ENCODE measurements at places on chromosomes 1 and 21.

DNA sequence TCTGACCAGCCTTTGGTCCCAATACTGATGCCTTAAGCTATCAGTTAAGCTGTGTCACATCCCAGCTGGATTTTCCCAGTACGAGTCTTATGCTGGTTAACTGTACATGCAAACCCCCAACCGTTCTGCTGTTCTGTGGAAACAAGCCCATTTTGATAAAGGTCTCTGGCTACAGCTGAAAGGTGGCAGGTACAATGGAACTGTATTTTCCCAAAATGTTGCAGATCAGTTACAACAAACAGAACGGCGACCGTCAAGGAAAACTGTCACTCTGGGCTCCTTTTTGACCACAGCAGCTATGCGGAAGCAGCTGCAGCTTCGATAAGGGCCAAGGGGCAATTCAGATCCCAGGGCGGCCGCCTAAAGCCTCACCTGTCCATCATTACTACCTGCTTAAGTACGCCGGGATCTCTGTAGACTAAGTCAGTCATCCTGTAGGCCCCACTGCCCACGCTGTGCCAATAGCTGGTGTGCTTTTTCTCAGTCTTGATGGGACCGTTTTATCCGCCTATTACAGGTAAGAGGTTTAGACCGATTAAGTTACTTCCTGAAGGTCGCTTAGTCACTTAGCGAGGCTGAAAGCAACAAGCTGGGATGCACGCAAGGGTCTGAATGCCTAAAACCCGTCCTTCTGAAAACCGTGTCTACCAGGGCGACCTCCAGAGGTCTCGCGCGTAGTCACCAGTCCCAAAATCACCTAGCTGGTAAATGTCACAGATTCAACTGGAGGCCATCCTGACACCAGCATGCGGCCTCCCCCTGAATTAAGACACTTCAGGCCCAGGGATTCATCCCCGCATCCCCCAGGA lies 11.1 kb upstream of the RAB42 start:
- peak; percentile 59 for DNase-seq

DNA sequence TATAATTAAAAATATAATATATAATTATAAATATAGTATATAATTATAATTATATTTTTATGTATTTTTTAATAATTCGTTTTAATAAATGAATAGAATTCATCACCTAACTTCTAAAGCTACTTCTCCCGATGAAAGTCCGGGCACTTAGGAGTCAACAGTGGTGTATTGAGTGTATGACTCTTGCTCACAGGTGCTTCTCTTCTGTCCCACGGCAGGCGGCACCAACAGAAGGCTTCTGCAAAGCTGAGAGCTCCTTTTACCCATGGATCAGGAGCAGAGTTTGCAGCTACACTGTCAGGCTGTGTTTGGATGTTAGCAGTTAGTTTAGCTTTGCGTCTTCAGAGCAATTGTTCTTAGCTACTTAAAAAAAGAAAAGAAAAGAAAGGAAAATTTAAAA lies 122.4 kb downstream of the LIPI start:
- DNase-seq = no peak

- peak; percentile 70 for DNase-seq
These were observed 343.4 kb downstream of the MATN1 start for GRCh38 chr1:30379684-30380624.

GRCh38 chr1:110524311-110525248 lies 5.6 kb upstream of the KCNA10 start:
- peak; percentile 38 for DNase-seq

GRCh38 chr1:2050793-2051682 lies 827 bp downstream of the PRKCZ start:
- no peak for DNase-seq

DNA sequence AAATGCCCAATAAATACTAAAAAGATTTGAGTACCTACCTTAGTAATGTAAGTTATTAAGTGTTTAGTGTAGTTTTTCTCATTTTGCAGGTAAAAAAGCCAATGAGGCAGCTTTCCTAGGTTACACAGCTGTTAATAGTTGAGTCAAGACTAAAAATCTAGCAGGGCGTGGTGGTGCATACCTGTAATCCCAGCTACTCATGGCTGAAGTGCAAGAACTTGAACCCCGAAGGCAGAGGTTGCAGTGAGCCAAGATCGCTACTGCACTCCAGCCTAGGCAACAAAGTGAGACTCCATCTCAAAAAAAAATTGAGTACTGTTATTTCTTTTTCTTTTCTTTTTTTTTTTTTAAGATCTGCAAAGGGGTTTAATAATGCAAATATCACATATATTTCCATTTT lies 7.7 kb downstream of the YBX1 start:
- DNase-seq = no peak

GRCh38 chr1:233240829-233241682 lies 54.5 kb downstream of the PCNX2 start:
- peak; percentile 18 for DNase-seq

GRCh38 chr1:16989676-16990391 lies 9.4 kb upstream of the MFAP2 start:
- DNase-seq = no peak

GRCh38 chr1:76302711-76303339 lies 228.3 kb downstream of the ST6GALNAC3 start:
- DNase-seq = no peak

GRCh38 chr1:119964673-119965363 lies 68.5 kb upstream of the ADAM30 start:
- DNase-seq = no peak

DNA sequence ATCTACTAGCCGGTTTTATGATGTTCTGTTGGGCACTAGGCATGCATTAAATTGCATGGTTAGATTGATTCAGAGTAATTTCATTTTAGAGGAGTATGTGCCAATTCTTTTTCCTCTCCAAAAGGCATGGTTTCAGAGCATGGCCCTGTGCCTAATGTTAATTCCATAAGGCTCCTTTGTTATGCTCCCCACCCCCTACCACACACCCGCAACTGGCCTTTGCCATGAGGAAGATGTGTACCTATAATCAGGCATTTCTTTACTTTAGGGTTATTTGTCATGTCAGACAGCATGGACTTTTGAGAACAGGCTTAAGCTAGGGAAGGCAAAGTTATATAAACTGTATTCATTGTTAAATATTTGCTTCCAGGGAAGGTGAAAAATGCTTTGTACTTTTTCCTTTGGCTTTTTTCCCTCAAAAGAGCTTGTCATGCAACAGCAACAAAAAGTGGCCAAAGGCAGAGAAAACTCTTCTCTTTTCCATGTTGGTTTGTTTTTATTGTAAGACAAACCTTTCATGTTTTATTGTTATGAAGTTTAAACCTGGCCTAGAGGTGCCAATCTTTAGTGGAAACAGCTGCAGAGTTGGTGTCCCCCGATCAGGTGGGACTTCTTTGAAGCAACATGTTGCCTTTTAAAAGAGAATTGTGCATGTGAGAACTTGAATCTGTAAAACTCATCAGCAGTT lies 24.3 kb upstream of the NBL1 start:
- no peak for DNase-seq

DNA sequence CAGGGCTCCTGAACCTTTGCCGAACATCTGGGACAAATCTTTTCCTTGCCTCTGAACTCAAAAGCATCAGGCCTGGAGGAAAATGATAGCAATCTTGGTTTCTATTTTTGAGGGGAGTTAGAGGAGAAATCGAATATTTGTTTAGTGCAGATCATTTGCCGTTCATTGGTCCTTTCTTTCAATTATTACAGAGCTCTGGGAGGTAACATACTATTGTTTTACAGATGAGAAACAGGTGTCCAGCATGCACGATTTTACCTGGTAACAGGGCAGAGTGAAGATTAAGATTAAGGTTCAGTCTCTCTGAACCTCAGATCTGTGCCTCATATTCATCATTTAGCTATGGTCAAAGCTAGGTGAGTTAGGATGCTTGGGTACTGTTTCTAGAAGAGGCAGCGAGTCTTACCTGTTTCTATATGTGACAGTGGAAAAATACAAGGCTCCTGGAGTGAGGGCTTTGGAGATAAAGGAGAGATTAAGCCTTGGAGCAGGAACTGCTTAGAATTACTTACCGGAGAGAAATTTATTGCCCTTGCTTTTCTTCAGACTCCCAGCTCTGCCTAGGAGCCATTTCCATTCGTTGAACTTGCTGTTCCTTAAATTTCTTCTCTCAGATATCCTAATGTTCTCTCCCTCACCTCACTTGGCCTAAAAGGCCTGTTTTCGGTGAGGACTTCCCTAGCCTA lies 1.4 kb downstream of the PRCC start:
- DNase-seq = no peak

DNA sequence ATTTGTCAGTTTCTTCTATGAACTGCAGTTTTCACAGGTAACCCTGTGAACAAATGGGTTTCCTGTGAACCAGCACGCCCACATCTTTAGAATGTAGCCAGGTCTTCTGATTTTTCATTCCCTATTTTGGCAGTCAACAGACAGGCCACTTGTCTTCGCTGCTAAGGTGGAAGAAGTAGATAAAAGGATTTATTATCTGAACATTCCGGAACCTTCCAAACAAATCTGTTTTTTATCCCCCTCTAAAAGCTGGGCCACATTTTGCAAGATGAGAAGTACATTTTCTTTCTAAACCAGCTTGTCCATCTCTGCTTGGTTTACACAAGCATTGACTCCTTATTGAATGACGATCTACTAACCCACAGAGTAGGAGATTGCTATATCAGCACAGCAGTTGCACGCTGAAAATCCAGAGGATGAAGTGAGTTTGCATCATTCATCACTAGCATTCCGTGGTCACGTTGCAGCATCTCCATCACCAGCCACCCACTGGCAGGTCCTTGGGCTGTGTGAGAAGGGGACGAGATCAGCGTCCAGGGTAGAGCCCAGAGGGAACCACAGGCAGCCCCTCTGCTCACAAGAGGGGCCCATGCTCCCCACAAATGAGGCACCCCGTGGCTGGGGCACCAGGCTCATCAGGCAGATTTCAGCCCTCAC lies 83.5 kb downstream of the TOMM20 start:
- DNase-seq = no peak

DNA sequence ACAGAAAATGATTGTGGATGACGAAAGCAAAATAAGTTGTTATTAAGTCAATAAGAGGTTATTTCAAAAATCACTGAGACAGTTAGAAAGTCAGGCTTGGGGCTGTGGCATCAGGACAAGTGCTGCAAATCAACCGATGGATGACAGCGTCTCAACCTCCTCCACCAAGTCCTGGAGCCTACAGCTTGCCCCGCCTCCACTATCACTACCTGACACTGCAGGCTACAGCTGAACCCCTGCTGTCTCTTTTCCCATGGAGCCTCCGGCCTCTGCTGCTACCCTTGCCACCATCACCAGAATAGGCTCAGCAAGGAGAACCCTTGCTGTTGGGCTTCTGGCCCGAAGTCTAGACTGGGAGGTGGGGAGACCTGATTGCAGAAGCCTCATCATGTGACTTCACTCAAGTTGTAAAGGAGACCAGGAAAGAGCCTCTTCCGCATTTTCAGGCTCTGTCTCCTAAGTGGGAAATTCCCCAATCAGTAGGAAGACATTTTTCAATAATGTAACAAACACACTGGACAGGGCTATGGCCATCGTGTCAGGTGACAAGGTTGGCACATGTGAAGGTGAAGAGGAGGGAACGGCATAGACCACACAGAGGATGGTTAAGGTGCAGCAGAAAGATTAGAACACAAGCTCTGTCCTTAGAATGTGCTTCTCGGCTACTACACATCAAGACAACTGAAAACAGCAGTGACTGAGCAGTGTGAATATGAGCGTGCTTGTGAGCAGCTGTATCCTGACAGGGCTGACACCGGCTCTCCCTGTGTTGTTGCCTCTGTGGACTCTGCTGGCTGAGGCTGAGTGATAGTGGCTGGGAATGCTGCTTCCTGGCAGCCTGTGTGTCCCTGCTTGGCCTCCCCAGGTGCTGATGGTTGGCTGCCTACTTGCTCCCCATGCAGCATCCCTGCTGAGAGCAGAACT lies 660.7 kb downstream of the PTPRU start:
- no peak for DNase-seq

DNA sequence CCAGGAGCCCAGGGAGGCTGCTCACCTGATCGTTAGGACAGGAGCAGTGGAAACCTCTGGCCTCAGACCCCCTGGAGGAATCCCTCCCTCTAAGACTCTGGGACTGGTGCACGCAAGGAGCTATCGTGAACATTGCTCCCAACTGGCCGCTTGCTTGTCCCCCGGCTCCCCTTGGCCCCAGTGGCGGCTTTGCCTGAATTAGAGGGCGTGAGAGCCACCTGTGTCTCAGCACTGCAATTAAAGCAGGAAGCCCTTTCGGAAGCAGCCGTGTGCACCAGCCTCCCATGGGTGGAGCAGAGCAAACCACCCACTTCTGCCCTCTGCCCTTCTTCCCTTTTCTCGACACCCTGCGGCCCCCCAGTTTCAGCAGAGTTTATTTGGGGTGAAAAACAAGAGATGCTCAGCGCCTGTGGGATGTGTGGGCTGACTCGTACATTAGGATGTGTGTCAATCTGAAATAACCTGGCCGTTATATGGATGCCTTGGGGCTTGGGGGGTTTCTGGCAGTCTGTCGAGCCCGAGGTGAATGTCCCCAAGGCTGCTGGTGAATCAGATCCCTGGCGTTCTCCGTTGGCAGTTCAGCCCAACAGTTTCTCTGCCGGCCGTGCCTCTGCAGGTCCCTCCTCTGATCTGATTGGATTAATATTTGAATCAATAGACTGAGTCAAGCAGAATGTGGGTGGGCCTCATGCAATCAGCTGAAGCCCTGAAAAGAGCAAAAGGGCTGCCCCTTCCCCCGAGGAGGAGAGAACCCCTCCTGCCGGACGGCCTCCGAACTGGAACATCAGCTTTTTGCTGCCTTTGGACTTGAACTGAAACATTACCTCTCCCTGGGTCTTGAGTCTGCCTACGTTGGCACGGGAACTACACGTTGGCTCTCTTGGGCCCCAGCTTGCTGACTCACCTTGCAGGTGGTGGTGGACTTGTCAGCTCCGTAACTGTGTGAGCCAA lies 7.3 kb upstream of the UMODL1 start:
- DNase-seq = peak; percentile 55

DNA sequence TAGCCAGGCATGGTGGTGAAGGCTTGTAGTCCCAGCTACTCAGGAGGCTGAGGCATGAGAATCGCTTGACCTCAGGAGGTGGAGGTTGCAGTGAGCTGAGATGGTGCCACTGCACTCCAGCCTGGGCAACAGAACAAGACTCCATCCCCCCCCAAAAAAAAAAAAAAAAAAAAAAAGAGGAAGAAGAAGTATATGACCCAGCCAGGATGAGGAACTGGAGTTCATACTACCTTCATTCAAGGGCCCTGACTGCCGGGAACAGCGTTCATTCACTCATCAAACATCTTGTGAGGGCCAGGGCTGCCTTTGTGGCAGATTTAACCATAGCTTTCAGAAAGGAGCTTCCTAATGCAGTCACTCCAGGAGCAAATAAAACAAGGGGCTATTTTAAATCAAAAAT lies 127.6 kb downstream of the MRPS6 start:
- no peak for DNase-seq

GRCh38 chr1:104408268-104408667 lies 658.6 kb downstream of the AMY1C start:
- DNase-seq = no peak

DNA sequence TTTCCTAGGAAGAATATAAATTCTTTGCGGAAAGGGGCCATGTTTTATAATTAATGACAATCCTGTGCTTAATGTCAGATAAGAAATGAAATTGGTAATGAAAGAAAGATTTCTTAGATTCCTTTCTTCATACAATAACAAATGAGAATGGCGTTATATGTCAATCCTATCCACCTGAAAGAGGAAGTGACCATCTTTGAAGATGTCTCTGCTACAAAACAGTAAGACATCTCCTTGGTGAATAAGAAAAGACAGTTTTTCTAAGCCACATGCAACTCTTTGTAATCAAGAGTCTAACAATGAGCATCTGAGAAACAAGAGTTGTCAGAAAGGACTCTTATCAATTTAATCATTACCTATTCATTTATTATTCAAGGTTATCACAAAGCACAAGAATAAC lies 286.0 kb downstream of the VAV3 start:
- DNase-seq = no peak

All from thymus (tissue), 14 donors.